ENCODE measurements at places on chromosomes 6 and 20.

- DNase-seq: no peak
These were observed 67.4 kb downstream of the AIG1 start for GRCh38 chr6:143127941-143128680.

- no peak for DNase-seq
These were observed 84.7 kb upstream of the ELOVL5 start for GRCh38 chr6:53433261-53433950.

DNA sequence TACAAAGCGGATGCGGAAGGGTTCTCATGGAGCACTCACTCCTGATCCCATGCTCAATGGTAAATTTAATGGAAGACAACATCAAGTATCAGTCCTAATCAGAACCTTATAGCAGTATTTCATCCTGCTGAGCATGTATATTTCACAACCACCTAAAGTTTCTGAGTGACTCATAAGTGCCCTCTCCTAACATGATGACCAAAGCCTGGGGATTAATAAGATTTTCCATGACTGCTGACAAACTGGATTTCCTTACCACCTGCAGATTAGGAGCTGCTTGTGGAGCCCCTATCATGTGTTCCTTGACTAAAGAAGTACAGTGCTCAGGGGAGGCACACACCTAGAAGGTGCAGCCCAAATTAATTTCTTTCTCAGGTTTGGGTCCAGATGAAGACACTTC, 112.8 kb downstream of the INSM1 start:
- DNase-seq: no peak

GRCh38 chr6:169131390-169131789, 122.3 kb downstream of the THBS2 start:
- DNase-seq: no peak

DNA sequence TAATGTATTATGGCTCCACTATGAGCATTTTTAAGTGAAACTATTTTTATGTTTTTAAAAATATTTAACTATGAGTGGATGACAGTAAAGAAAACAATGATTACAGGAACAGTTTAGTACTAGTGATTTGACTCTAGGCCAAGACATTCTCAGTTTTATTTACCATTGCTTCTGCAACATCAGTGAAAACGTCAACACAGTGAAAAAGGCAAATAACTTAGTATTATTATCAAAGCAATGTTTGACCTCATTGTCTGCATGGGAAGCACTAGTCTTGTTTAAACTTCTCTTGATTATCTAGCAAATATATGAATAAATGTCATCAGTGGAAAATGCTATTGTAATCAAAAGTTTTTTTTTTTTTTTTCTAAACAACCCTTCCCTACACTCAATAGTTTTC, 165.0 kb downstream of the HTR1B start:
- DNase-seq: peak; percentile 9

DNA sequence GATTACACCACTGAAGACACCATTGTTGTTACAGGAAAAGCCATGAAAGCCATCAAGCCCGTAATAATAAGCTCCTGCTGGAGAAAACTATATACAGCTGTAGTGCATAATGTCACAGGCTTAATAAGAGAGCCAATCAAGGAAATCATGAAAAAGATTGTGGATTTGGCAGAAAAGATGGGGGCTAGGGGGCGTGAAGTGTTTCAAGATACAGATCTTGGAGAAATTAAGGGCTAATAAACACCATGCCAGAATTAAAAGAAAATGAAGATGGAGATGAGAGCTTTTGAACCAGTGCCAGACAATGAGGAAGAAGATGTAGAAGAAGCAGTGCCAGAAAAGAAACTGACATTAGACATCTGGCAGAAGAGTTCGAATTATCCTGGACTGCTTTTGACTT, 43.2 kb upstream of the DTNBP1 start:
- DNase-seq: no peak

GRCh38 chr20:23362392-23363256, 642 bp downstream of the GZF1 start:
- DNase-seq: no peak

- no peak for DNase-seq
These were observed 117.8 kb downstream of the FOXA2 start for GRCh38 chr20:22466447-22467171.

DNA sequence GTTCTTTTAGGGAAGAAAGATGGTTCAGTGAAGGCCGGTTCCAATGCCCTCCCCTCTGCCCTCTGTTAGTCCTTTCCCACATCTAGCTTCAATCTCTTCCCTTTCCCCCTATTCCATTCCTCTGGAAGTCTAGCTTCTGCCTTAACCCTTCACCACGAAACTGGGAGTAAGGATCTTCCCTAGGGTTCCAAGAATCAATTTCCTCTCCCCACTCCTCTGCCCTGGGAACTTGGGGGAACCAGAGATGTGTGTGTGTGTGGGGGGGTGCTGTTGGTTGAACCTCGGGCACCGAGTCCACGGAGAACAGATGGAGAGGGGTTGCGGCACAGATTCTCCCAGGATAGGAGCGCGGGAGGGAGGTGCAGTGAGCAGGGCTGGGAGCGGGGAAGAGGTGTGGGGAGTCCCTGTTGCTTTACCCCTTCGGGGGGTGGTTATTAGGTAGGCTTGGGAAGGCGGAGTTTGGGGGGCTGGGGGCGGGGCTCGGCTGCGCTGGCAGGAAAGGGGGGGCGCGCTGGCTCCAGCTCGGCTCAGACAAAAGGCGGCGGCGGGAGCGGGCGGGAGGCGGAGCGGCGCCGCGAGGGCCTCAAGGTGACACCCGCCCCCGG, at the start of gene TMEM151B:
TMEM151B (plus strand) TSS at position 530 of the 605 bp plus-strand sequence. CDS start 293 bp downstream, outside the sequence.
- no peak for DNase-seq

DNA sequence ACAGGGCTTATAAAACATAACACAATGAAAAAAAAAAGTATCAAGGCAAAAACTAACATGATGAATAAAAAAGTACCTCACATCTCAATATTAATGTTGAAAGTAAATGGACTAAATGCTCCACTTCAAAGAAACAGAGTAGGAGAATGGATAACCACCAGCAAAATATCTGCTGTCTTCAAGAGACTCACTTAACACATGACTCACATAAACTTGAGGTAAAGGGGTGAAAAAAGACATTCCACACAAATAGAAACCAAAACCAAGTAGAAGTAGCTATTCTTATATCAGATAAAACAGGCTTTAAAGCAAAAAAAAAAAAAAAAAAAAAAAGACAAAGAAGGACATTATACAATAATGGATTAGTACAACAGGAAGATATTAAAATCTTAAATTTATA, 86.9 kb downstream of the TBC1D32 start:
- DNase-seq: no peak

DNA sequence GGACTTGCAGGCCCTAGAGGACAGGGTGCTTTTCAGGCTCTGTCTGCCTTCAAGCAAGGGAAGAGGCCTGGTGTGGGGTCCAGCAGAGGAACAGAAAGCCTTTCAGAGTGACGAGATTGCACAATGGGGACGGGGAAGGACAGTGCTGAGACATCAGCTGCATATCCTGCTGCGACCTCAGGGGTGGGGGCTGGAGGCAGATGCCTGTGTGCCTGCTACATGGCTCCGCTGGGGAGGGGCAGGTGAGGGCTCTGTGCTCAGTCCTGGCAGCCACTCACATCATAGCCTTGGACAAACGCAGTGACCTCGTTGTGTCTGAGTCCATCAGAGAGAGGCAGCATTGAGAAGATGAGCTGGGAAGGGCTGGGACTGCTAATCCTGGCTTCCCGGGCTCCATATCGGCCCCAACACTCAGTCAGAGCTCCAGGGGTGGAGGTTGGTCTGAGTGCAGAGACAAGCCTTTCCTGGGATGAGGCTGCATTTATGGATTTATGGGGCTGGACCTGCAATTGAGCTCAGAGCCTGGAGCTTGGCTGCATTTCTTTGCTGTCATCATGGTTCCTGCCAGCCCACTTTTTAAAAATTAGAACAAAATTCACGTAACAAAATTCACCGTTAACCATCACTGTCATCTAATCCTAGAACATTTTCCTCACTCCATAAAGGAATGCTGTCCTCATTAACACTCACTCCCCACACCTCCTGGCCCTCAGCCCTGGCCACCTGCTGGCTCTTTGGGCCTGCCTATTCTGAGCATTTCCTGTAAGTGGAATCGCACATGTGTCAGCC, 196.9 kb upstream of the SLC24A3 start:
- DNase-seq: no peak

DNA sequence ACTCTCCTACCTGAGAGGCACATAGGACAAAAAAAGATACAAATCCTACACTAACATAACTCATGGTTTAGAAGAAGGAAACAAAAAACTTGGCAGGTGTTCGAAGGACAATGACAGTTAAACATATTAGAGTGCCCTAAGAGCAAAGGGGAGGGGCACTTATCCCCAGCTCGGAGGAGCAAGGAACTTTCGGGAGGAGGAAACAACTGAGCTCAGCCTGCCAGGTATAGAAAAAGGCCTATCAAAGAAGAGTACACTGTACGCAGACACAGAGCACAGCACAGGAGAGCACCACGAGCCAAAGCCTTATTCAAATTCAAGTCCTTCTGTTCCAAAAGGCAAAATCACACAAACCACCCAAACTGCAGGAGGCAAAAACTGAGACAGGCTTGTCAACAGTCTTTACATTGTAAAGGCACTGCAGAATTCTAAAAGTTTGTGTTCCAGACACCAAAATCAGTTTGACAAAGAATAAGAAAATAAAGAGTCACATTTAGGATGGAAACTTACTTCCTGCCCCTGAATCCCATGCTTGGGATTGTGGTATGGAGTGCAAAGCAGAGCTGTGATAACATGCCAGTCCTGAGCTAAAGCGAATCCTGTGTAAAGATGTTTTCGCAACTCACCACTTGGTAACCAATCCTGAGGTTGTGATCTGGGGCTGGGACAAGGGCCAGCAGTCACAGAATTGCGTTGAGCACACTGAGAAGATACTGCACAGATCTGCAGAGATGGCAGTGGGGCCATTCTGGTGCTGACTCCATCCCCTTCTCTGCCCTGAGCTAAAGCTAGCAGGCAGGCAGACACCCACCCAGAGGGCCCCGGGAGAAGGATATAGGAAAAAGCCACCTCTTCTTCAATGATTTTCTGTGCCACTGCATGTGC, 108.6 kb downstream of the CHD6 start:
- DNase-seq: no peak

GRCh38 chr20:20343932-20344331, 24.0 kb upstream of the INSM1 start:
- DNase-seq: no peak

DNA sequence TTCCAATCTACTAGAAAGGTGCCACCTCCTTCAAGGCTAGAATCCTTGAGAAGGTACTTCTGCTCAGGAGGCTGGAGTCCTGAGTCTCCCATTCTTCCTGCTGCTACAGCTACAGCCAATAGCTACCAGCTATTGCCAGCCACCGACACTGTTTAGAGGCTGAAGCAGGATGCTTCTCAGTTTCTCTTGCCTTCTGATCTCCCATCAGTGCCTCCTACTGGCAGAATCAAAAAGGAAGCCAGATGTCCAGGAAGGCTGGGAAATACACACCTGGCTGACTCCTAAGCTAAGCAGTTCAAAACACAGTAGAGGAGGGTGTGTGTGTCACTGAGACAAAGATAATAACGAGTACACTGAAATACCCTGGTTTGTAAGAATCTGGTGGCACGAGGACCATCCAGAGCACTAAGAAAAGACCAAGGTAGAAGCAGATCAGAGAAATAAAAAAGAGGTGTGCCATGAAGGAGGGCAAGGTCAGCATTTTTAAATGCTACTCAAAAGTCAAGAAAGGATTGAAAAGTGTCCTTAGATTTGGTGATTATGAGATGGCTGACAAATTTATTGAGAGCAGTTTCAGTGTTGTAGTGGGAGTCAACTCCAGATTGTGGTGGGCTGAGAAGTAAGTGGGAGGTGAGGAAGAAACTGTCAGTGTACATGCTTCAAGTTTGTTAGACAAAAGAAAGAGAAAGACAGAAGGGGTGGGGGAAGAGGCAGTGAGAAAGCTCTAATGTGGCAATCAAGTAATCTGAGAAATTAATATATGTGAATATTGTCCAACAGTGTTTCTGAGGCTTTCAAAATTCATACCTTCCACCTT, 2.3 kb upstream of the HLA-DMA start:
- DNase-seq: no peak

DNA sequence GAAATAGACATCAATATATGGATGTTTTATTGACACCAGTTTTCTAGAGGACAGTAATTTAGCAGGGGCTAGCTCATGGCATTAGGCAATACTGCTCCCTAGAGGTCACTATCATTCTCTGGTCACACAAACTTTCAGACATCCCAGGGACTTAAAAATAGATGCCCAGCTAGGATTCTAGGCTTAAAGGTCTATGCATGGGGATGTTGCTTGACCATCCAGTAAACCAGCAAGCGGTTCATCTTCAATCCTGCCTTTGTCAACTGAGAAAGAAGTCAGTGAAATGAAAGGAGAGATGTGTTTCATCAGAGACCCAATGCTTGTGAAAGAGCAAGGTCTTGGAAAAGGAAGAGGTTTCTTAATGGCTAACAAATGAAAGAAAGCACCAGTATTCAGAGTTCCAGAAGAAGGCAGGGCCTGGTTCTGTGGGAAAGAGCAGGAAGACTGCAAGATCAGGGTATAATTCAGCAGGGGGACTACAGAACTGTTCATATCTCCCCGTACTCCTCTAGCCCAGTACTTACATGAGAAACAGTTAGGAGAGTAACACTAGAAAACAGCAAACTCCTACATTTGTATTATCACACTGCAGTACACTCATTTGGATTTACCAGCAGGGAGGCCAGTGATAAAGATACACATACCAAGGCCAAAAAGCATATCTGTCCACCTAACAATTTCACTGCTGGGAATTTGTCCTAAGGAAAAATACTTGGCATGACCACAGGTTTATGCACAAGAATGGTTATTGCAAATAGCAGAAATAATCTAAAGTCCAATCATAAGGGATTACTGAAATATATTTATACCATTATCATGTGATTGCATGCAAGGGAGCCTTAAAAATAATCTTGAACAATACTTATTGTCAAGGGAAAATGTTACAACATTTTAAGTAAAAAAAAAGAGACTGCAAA, 151.4 kb upstream of the LAMA2 start:
- DNase-seq: peak; percentile 26

DNA sequence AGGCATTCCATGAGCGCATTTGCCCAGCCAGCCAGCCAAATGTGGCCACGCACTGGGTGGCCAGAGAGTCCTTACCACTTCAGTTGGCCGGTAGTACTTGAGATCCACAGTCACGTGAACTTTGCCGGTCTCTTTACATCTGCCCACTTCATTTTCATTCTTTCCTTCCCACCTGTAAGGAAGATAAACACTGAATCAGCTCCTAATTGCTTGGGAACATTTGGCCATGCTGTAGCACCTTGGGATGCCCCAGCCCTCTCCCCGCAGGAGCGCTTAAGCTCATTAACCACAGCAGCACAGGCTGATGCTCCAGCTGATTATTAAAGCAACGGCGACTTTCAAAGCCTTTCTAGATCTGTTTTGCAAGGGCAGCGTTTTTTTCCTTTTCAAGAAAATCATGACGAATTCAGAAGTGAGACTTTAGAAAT, 116.6 kb downstream of the FOXC1 start:
- DNase-seq: no peak

Measured in smooth muscle cell of the brain vasculature (primary cell).